Stimulated activated CD8-positive, alpha-beta memory T cell treated with anti-CD3 and anti-CD28 coated beads, Interleukin-15, amount 100 ng/mL, for 24 hours (primary cell): ENCODE measurements at places on chromosomes 2 and 18.

DNA sequence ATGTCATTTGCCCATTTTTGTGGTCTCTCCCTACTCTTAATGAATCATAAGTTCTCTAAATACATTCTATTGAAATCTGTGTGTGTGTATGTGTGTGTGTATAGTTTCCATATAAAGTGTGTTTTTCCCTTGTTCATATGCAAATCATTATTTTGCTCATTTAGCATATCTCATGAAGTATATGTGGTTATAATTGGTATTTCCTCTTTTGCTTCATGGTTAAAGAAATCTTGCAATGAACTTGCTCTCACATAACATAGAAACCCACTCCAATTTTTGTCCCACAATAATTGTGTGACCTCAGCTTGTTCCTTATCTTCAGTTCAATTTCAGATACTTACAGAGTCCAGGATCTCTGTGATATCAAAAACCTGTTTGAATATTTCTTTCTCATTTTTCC, 1.2 kb downstream of the CPO start:
- no peak for DNase-seq

GRCh38 chr2:212423089-212423488, 115.5 kb downstream of the ERBB4 start:
- no peak for DNase-seq

DNA sequence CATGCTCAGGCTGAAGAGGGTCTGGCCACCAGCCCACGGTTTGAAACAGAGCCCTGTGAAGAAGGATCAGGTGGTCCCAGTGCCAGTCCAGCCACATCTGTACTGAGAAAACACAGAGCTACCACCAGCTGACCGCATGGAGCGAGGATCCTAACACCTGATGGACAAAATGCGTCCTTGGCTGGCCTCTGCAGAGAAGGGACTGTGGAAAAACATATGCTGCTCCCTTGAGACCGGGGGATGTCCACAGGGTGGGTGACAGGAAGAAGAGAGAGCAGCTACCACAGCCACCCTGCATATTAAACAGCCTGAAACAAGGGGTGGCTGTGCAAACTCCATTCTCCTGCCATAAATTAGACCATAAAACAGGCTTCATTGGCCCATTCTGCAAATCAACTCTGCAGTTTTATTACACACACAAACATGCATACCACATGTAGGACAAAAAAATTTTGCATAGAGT, 137.2 kb downstream of the BCL2 start:
- no peak for DNase-seq

DNA sequence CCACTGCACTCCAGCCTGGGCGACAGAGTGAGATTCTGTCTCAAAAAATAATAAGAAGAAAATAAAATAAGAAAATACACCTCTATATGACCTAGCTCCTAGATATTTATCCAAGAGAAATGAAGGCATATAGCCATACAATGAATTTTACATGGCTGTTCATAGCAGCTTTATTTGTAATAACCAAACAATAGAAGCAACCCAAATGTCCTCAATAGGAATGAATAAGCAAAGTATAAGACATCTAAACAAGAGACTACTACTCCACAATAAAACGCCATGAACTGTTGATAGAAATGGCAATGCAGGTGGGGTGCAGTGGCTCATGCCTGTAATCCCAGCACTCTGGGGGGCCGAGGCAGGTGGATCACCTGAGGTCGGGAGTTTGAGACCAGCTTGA, 31.2 kb upstream of the MYCN start:
- no peak for DNase-seq

- DNase-seq: no peak
Observed at GRCh38 chr2:32222966-32223365, 41.7 kb downstream of the NLRC4 start.

DNA sequence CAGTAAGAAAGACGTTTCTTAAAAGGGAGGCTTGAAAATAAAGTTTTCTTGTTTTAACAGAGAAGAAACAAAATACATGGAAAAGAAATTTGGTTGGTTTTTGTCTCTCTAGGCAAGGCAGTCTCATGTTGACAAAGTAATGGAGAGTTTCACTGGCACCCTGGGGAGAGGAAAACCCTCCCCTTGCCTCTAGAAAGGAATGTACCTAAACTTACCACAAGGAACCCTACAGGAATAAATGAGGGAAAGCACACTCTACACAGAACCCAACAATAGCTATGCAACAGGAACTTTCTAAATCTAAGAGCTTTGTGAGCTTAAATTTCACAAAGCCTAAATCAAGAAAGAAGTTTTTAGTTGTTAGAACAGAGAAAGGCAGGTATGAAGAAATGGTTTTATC, 37.0 kb downstream of the FIGN start:
- no peak for DNase-seq

GRCh38 chr18:26497866-26498265, 50.5 kb downstream of the KCTD1 start:
- no peak for DNase-seq

GRCh38 chr18:31102941-31103340, 720 bp upstream of the DSC2 start:
- DNase-seq: no peak

DNA sequence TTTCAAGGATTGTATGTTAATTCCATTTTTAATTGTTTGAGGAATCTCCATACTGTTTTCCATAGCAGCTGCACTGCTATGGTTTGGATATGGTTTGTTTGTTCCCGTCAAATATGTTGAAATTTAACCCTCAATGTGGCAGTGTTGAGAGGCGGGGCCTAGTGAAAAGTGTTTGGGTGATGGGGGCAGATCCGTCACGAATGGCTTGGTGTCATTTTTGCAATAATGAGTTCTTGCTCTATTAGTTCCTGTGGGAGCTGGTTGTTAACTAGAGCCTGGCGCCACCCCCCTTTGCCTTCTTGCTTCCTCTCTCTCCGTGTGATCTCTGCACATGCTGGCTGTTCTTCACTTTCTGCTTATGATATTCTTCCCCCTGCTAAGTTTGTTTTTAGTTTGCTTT, 71.4 kb upstream of the LDLRAD4 start:
- DNase-seq: no peak

DNA sequence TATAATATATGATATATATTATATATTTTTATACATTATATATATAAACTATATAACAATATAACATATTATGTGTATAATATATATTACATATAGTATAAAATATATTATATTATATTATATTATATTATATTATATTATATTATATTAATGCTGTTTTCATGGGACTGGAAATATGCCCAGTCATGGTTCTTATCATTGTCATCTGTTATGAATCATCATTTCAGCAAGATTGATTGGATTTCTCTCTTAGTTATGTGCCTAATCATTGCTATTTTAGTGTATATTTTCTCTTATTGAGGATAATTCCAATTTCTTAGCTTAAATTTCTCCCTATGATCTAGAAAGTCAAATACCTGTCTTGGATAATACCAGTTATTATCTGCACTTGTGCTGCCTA, 617.8 kb downstream of the TRIB2 start:
- DNase-seq: no peak

GRCh38 chr2:239399433-239399920, 1.3 kb downstream of the HDAC4 start:
- no peak for DNase-seq

- DNase-seq: no peak
Observed at GRCh38 chr2:239130041-239130440, 270.8 kb downstream of the HDAC4 start.

- DNase-seq: no peak
Observed at GRCh38 chr2:159071190-159071915, 102.9 kb downstream of the TANC1 start.

DNA sequence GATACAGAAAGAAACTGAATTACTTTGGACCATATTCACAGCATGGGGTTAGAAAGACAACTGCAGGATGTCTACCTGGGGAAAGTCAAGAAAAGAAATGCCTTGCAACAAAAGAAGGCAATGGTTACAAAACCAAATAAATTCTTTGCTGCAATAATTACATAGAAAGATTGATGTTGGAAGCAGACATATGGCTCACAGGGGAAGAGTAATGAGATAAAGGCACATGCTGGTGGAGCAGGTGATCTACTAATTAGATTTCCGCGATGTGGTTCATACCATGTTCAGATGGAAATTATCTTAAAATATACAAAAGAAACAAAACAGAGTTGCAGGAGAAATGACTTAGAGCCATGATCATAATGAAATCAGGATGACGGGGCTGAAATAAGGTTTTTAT, 718.8 kb upstream of the PKDCC start:
- DNase-seq: no peak

DNA sequence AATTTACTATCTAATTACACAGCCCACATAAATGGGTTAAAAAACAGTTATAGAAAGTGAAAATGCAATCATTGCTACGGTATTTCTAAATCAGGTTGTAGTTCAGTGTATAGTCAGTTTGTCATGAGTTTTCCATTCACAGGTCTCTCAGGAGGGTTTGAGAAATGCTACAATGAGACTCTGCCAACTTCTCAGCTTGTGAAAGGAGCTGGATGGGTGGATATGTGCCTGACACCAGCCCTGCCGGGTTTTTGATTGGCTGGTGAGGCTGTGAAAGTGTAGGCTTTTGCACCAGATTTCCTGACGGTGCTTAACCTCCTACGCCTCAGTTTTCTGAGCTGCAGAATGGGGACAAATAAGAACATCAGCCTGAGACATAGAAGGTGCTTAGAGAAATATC, 102.6 kb upstream of the SMIM21 start:
- no peak for DNase-seq

DNA sequence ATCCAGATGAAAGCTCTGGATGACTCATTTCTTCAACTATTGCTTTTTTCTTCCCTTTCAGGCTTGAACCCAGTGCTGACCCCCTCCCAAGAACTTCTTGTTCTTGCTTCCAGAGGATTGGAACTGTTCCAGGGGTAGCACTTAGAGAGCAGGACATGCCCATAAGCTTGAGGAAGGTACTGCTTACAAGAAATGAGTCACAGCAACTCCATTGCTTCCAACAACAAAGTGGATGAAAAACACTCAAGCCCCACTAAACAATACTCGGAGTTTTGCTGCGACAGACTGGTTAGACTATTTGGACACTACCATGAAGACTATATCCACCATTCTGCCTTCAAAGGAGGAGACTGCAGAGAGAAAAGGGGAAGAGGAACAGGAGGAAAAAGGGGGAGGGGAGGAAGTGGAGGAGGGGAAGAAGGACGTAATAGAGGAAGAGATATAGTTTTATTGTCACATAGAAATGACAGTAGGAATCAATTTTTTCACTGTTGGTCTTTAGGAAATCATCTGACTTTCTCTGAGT, 1.6 kb upstream of the EPC2 start:
- no peak for DNase-seq

DNA sequence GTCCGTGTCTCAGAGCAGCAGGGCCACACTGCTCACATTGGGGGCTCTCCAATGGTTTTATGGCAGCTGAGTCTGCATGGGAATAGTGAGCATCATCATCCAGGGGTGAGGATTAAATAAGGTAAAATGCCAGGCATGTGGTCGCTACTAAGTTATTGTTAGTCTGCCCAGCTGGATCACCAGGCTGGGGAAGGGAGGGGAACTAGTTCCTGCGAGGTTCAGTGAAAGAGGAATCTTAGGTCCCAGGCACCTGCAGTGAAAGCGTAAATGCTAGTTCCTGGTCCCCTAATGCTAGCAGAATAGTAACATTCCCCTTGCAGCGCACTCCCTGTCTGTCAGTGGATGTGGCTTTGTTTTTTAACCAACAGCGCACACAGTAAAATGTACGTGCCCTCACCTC, 60.1 kb downstream of the ARHGEF4 start:
- no peak for DNase-seq

GRCh38 chr2:19893520-19894133, 8.2 kb downstream of the TTC32 start:
- DNase-seq: no peak

DNA sequence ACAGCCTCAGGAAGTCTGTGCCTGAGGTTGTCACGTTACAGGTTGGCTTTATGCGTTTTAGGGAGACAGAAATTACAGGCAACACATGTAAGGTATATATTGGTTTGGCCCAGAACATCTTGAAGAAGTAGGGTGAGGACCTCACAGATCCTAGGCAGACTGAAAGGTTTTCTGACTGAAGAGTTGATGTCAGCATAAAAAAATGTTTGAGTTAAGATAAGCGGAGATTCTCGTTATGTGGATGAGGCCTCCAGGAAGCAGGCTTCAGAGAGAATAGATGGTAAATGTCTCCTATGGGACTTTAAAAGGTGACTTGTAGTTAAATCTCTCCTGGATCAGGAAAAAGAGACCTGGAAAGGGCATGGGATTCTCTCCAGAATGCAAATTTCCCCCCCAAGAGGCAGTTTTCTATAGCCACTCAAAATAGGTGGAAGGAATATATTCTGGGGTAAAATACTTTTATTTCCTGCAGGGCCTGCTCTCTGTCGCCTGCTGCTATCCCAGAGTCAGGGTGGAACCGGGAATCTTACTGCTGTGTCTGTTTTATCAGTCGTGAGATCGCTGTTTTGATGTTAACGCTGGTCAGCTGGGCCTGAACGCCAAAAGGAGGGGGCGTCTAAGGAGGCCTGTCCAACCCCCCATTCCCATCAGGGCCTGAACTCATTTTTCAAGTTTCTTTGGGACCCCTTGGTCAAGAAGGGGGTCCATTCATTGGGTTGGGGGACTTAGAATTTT, 171.1 kb downstream of the HDAC4 start:
- DNase-seq: no peak

GRCh38 chr2:42558827-42559226, 9.6 kb upstream of the MTA3 start:
- no peak for DNase-seq

DNA sequence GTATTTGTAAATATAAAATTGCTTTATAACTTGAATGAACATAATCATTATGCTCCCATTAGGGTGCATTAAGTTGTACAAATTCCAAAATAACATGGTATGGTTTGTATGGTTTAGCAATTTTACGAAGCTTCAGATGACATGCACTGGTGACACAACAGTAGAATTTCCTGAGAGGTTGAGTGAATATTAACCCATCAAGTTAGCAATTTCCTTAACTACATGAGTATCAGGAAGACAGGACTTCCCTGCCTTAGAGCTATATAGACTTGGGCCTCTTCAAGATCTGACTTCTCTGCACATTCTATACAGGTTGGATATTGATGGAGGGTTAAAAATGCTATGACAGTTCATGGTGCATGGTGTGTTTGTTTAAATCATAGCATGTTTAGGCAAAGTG, 60.2 kb downstream of the ZC3H6 start:
- no peak for DNase-seq

- no peak for DNase-seq
Observed at GRCh38 chr2:118091631-118092030, 3.4 kb downstream of the INSIG2 start.

- DNase-seq: no peak
Observed at GRCh38 chr2:108541451-108541850, 7.2 kb downstream of the LIMS1 start.

- DNase-seq: no peak
Observed at GRCh38 chr18:31301201-31301655, 16.7 kb upstream of the DSG1 start.

DNA sequence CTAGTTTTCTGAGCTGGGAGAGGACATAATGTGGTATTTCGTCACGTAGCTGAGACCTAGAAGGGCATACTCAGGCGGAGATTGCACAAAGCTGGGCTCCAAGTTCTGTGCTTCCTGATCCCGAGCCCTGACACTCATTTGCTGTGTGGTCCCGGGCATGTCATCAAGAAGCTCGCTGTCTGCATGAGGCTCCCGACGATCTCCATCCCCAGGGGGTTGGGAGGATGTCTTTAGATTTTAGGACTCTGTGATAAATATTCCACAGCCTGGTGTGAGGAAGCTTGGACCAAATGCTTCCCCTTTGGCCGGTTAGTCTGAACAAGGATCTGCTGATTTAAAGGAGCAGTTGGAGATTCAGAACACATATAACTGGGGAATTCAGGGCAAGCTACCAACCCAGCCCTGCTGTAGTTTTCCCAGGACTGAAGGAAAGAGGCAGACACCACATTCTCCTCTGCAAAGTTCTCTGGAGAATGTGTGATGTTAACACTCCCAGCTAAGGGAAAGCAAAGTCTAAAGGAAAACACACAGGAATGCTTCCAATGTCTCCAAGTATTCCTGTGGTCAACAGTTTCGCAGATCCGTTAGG, 2.3 kb downstream of the KCNE4 start:
- no peak for DNase-seq
